ENCODE measurements at places on chromosomes 1 and 21. TPM values are rescaled to one million over a fixed set of nuclear protein-coding genes. Genes with fewer than 3 reads are reported as not detected.

DNA sequence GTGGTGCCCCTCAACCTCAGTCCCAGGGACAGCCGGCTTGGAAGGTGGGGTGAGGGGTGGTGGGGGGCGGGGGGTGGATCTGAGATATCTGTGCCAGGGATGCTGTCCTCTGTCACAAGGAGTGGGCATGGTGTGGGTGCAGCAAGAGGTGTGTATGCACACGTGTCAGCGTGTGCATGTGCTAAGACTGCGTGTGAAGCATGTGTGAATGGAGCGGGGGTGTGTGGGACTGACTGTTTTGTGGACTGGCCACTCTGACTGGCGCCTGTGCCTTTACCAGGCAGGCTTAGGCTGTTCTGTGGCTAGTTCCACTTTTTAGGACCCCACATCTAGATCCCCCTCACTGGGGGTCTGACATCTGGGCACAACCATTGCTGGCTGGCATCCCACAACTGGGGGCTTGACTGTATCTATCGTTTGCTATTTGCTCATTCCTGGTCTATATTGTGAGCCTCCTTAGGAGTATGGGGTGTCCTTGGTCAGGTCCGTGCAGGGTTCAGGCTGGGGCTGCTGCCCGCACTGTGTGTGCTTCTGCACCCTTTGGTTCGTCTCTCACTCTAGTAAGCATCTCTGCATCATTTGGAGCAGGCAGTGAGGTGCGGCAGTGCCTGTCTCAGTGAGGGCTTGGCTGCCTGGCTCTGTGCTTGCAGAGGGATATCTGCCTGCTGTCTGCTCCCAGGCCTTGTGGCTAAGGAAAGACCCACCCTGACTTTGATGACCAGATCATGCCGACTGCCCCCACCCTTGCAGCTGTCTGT lies 1.9 kb downstream of the AMPD2 start:
- no peak for DNase-seq

GRCh38 chr1:175124861-175125260 lies 57.2 kb downstream of the TNN start:
- DNase-seq: no peak

GRCh38 chr1:100941098-100941527 lies 45.2 kb downstream of the SLC30A7 start:
- DNase-seq: no peak

GRCh38 chr1:223331301-223331700 lies 32.7 kb downstream of the SUSD4 start:
- DNase-seq: no peak

GRCh38 chr1:181779343-181779742 lies 282.2 kb downstream of the ZNF648 start:
- DNase-seq: no peak

The FALEC gene
- not detected for total RNA-seq

The SLC22A15 gene
- 13.8 TPM for total RNA-seq

GRCh38 chr1:77133731-77134358 lies 85.4 kb downstream of the PIGK start:
- DNase-seq: no peak

DNA sequence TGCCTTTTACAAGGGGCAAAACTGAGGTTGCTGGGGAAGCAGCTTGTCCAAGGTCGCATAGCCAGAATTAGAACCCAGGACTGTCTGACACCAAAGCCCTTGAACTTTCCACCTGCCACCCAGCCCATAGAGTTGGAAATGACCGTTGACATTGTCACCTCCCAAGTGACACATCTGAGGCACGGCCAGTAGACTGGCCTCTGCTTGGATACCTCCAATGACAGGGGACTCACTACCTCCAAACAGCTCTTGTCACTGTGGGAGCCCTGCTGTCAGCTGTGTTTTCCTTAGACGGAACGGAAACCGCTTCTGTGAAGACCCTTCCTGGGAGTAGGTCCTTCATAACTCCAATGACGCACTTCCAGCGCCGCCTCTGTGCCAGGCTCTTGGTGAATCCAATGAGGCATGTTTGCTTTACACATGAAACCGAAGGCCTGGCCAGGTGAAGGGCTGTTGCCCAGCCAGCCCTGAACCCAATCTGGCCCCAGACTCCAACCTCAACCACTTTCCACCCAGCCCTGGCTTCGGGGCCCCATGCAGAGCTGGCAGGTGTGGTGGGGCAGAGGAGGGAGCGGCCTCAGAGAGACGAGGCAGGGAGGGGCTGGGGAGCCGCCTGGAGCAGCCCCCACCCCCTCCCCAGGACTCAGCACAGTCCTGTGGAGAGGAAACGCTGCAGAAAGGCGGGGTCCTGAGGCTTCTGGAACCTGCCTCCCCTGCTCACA lies 109.2 kb upstream of the IFFO2 start:
- no peak for DNase-seq

DNA sequence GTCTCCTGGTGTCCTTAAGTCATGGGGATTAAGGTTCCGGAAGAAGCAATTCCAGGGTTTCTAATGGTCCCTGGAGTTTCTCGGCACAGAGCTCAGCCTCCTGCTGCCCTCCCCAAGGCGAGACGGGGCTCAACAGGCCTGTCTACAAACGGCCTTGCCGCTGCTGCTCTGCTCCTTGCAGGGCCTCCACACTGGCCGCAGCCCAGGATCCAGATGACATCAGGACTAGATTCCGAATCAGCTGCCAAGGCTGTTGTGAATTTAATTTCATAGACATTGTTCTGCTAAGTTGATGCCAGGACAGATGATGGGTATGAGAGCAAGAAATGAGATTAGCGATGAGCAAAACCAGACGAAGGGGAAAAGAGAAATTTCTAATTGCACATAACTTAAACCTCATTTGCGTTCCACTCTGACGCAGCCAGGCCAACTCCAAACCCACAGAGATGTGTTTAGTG lies 103.6 kb upstream of the BACE2 start:
- no peak for DNase-seq

GRCh38 chr1:15153184-15153841 lies at the start of gene TMEM51:
Gene TMEM51 (plus strand): TSS chr1:15153747. CDS start chr1:15215088, 61,341 bp downstream.
- peak; percentile 73 for DNase-seq

The RBM15 gene
- total RNA-seq: 34.7 TPM

Data from myocyte (in vitro differentiated cells).